ENCODE measurements at places on chromosomes 3 and 15.

- DNase-seq: no peak
These were observed 46.6 kb downstream of the ZFAND6 start for GRCh38 chr15:80106051-80106450.

GRCh38 chr15:61840090-61840489 is 220.2 kb downstream of the VPS13C start:
- DNase-seq: no peak

GRCh38 chr15:58475573-58476524 is 44.1 kb downstream of the LIPC start:
- DNase-seq: no peak

DNA sequence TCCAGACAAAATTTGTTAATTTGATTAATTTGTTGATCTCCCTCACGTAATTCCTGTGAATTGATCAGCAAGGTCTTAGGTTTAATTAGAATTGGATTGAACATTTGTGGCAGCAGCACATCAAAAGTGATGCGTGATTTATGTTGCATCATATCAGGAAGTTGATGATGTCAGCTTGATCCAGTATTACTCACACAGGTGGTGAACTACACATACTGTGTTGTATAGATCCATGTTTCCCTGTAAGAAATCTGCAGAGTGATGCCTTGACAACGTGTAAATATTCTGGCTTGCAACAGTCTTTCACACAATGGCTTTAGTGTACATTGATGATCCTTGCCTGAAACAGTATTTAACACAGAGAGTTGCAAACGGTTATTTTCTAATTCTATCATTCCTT is 200.4 kb downstream of the ADAMTSL3 start:
- no peak for DNase-seq

- no peak for DNase-seq
These were observed 64.7 kb upstream of the GATA2 start for GRCh38 chr3:128557531-128558280.

GRCh38 chr15:56869573-56869972 is 48.9 kb upstream of the TCF12 start:
- DNase-seq: no peak

Measured in T-cell (primary cell).